ENCODE measurements at places on chromosomes 12 and 14.

- no peak for DNase-seq
Measured at GRCh38 chr12:80157645-80158044, 58.3 kb downstream of the OTOGL start.

- DNase-seq, result no peak
Measured at GRCh38 chr12:53887006-53887405, 51.6 kb upstream of the HOXC13 start.

DNA sequence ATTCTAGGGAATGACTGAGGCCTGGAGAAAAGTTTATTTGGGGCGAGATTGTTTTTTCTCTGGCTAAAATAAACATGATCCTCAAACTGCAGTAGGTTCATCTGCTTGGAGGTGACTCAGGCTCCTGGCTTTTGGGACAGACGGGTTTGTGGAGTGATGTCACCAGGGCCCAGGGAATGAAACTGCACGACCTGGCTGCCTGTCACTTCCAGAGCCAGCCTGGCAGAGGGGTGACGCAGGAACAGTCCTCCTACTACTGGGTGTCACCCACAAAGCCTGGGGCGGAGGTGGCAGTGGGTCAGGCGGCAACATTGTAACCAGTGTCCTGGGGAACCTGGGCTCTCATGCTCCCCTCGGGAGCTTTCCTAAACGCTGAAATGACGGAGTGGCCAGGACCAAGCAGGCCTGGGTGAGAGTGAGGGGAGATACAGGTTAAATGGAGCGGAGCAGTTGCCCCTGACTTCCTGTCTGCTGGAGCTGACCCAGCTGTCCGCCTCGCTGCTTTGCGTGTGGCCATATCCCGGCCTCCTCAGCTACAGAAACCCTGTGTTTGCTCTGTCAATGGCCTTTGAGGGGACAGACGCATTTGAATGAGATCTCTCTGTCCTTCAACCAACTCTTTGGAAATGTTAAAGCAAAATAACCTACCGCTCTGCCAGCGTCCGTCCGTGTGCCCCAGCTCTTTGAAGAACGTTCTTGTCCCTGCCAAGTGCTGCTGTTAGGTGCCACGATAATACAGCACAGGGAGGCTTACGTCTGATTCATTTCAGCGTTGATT lies 6.5 kb downstream of the HIP1R start:
- DNase-seq, result no peak

DNA sequence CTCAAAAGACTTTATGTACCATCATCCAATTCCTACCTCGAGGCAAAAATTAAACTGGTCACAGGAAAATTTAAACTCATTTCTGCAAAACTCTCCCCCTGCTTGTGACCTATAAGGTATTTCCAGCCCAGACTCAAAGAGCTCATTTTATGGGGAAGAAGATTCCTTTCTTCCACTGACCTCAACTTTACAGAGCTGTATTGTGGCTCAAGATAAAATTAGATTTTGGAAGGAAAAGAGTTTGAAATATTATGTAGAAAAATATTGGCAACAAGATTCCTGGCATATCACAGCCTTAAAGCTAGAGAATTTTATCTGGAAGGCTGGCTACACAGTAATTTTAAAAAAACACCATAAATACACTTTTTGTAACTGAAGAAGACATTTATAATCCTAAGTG lies 91.7 kb downstream of the STXBP6 start:
- no peak for DNase-seq

DNA sequence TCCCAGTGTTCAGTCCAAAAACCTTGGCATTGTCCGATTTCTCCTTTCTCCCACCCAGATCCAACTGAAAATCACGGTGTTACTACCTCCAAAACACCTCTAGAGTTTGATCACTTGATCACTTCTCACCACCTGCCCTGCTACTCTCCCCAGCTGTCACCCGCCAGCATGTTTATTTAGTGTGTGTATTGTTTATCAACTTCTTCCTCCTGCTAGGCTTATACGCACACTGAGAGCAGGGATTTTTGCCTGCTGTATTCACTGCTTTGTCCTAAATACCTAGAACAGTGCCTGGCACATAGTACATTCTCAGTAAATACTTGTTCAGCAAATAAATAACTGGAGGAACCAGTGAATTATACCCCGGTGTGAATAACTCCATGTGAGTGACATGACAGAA lies 5.0 kb downstream of the BDKRB1 start:
- no peak for DNase-seq

DNA sequence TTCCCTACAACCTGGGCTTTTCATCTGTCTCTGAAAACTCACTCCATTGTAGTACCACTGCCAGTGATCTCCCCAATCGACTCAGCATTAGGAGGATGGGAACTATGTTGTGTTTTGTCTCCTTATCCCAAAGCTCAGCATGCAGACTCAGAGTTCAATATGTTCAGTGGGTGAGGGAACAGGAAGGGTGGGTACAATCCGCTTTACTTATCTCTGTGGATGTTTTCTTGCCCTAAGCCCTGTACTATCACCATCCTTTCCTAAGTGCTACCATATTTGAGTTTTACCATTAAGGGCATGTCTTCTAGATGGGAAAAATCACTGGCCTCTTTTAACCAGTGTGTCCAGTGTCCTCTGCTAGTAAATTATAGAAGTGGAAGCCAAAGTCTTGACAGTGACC lies 107.1 kb downstream of the PPM1H start:
- DNase-seq, result no peak

DNA sequence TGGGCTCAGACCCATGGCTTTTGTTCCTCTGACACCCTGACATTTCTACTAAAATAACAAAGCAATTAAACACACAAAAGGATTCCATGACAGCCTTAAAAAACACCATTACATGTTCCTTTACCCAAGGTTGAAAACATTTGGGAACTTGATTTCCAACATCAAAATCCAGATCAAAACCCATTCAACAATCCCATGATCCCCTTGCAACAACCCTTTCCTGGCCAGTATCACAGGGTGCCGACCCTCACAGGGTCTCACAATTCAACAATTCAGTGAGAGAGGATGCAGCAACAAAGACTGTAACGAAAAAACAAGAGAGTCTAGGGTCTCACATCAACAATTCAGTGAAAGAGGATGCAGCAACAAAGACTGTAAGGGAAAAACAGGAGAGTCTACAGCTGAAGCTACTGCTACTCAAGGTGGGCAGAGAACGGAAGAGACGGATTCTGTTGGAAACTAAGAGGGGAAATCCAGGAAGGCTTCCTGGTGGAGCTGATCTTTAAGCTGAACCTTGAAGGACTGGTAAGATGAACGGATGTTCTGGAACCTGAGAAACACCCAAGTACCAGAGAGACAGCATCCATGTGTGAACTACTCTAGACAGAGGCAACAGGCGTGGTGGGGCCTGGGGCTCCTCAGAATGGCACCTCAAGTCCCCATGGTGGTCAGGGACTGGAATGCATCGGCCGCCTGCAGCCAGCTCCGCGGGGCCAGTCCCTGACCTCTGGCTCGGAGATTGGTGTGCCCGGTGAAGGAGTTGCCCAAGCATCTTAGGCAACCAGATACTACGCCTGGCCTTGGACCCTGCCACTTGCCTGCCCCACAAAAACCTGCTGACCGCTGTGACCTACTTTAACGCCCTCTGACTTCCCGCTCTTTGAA lies 22.7 kb upstream of the ZFP36L1 start:
- DNase-seq, result no peak

DNA sequence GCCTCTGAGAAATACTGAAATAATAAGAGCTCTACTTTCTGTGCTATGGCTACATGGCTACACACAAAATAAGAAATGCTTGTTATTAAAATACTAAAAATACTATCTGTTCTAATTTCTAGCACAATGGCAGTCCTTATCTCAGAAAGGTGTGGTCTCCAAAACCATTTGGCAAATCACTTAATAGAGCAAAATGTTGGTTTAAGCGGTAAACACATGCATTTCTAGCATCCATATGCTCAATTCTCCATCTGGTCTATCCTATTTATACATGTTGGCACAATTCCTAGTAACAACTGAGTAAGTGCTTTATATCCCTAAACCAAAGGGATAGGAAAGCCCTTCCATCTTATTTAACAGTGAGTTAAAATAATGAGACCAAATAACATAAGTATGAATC lies 107.0 kb downstream of the PAPLN start:
- DNase-seq, result no peak

GRCh38 chr12:84464616-84465015 lies 448.0 kb downstream of the SLC6A15 start:
- DNase-seq, result no peak

DNA sequence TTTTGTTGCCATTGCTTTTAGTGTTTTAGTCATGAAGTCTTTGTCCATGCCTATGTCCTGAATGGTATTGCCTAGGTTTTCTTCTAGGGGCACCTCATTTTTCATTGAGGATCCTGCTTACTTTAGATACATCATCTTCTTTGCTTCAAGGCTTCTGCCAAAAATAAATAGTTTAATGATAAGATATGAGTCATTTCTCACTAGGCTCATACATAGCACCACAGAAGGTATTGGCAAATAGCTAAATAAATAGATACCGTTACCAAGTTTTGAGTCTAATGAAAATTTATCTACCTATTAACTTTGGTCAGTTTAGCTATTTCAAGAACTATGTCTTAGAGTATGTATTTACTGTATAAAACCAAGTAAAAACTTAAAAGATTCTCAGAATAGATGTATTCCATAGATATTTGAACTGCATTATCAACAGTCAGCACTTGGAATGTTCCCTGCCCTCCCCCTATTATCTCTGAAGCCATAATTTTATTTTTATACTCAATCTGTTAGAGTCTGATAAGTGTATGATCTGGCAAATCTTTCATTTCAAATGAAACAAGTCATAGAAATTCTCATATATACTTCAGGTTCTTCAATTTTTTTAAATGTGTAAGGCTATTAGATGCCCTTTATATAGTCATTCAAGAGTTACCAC lies 310.2 kb downstream of the CCDC91 start:
- no peak for DNase-seq

- DNase-seq, result no peak
Measured at GRCh38 chr12:38838056-38838850, 67.1 kb downstream of the CPNE8 start.

DNA sequence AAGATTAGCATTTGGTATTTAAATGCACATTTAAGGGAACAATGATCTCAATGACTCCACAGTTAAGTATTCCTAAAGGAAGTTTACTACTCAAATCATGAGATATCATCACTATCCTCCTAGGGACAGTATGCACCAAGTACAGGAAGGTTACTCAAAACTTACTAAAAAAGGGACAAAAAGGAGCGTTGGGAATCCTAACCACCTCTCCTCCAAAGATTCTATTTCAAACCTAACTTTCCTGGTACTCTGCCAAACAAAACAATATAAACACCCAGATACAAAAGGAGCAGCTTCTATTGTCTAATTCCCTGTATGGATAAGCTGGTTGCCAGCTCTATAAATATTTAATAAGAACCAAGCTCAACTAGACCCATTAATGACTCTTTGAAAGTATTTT lies 377.7 kb downstream of the NUAK1 start:
- no peak for DNase-seq

GRCh38 chr14:68111853-68112270 lies 292.3 kb downstream of the RAD51B start:
- DNase-seq, result no peak

DNA sequence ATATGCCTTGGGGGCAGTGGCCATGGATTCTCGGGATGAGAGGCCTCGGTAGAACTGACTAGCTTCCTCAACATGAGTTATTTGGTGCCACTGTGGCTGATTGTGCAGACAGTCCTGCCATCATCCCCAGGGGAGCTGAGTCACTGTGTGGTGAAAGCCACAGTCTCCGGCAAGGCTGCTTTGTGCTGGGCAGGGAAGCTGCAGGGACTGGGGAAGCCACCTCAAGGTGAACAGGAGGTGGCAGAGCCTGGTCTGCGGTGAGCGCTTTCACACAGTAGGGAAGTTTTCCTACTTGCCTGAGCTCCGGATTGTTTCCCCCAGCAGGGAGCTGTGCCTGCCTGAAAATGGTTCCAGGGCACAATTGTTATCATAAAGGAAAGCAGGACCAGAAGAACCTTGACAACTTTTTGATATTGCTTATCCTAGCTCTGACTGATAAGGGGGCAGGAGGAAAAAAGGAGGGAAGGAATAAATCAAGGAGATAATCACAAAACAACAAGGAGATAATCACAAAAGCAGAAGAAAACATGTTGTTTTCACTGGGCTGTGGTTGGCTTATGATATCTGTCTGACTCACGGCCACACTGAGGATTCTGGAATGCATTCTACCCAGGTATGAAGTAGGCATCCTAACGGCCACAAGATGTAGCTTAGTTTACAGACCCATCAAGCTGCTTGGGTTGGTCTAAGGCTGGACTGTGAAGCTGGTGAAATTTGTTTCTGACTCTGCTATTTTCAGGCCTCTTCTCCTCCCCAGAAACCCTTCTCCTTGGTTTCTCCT lies 32.2 kb upstream of the GNG2 start:
- peak; percentile 16 for DNase-seq

GRCh38 chr14:51776102-51776894 lies 84.1 kb upstream of the GNG2 start:
- no peak for DNase-seq
